ENCODE measurements at places on chromosomes 3 and 15. TPM values are rescaled to one million over a fixed set of nuclear protein-coding genes. Genes with fewer than 3 reads are reported as not detected.

DNA sequence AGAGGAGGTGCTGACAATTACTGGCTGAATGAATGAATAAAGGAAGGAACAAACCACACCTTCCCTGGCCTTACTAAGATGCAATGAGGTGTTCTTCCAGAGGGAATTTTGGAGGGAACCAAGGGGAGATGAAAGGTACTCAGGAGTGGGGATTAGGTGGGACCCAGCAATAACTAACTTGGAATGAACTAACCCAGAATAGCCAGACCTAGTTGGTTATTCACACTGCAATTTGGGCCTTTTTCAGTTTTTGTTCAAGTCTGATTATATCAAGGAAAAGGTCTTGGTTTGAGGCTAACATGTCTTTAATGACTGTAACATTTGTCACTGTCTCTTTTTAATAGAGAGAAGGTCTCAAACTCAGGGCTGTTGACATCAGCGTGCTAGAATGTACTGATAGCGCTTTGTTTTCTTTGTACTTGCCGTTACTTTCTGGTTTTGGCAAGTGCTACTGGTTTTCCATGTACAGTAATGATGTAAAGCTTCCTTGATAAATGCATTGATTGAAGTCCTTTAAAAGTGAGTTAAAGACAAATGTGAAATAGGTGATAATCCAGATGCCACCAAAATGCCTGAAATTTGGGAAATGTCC lies 3.2 kb upstream of the PLXND1 start:
- peaks cover 34% of the 10 kb centered on the region for H3K27me3 ChIP-seq
- no peak overlapping the region for H3K27ac ChIP-seq
- no peak for DNase-seq
- peaks cover 11% of the 10 kb centered on the region for H3K4me1 ChIP-seq
- H3K36me3 ChIP-seq, result no peaks in the 10 kb centered on the region
- H3K4me3 ChIP-seq, result no peak overlapping the region

- no peaks in the 10 kb centered on the region for H3K4me1 ChIP-seq
- H3K27me3 ChIP-seq, result peaks cover 5% of the 10 kb centered on the region
- DNase-seq, result no peak
- H3K27ac ChIP-seq, result no peak overlapping the region
- no peaks in the 10 kb centered on the region for H3K36me3 ChIP-seq
These were observed 8.1 kb downstream of the FBXO40 start for GRCh38 chr3:121601212-121601812.

TMEM212 gene
- not detected for total RNA-seq

- H3K4me3 ChIP-seq, result no peak overlapping the region
- H3K27me3 ChIP-seq, result no peaks in the 10 kb centered on the region
- no peak for DNase-seq
- peak overlapping the region; percentile 53 for H3K27ac ChIP-seq
- peaks cover 27% of the 10 kb centered on the region for H3K36me3 ChIP-seq
These were observed 472.8 kb downstream of the SHQ1 start for GRCh38 chr3:72375237-72376076.

DHFR2 gene
- total RNA-seq, result 6.4 TPM

Data from activated CD8-positive, alpha-beta T cell treated with anti-CD3 and anti-CD28 coated beads, Interleukin-2, amount 10 ng/mL, durations not matched to agents 7 days and 5 days (primary cell).